ENCODE measurements at places on chromosomes 11 and 22.

- DNase-seq = peak; percentile 52
Measured at GRCh38 chr11:110279881-110280280, 16.5 kb downstream of the RDX start.

- DNase-seq = no peak
Measured at GRCh38 chr11:112836256-112836602, 125.0 kb upstream of the NCAM1 start.

DNA sequence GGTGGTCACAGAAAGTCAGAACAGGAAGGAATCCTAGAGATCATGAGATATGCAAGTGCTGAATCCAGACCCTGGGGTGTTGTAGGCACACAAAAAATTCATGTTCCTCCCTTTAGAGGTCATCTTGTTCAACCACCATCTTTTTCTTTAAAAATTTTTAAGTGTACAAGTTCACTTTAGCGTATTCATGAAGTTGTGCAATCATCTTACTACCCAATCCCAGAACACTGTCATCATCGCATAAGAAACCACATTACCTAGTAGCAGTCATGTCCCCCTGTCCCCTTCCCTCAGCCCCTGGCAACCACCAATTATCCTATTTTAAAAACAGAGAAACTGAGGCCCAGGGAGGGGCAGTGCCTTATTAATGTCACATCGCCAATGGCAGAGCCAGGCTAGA lies 20.3 kb upstream of the WNT11 start:
- no peak for DNase-seq

DNA sequence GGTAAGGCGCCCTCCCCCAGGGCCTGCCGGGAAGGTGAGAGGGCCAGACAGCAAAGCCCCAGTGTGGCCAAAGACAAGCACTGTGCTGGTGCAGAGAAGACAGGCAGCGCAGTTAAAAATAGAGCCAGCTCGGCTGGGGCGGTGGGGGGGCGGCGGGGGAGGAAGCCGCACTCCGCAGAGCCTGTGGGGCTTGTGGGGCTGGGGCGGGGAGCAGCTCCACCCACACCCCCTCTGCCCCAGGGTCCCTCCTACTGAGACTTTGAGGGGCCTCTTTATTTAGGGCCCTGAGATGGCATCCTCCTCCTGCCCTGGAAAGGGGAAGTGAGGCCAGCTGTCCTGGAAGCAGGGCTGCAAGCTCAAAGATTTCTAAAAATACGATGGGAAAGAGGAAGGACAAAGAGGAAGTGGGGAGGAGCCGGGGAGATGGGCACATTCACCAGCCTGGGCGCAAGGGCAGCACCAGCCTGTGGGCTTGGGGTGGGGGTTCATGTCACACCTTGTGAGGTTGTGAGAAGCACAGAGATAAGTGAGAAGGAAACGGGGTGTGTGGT lies 2.6 kb downstream of the CYTH4 start:
- DNase-seq = no peak

DNA sequence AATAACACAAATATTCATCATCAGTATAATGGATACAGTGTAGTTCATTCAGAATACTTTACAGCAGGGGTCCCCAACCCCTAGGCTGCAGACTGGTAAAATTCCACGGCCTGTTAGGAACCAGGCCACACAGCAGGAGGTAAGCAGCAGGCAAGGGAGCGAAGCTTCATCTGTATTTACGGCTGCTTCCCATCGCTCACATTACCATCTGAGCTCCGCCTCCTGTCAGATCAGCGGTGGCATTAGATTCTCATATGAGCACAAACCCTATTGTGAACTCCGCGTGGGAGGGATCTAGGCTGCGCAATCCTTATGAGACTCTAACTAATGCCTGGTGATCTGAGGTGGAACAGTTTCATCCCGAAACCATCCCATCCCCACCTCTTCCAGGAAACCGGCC lies 125.1 kb downstream of the SERGEF start:
- DNase-seq = no peak
